ENCODE measurements at places on chromosomes 5 and 9. TPM values are rescaled to one million over a fixed set of nuclear protein-coding genes. Genes with fewer than 3 reads are reported as not detected.

Gene NRG2
- 0.38 TPM for total RNA-seq

Gene TRIM32
- total RNA-seq, result 7.6 TPM

Gene CDC20B
- 0.19 TPM for total RNA-seq

Gene INSL4
- total RNA-seq, result 0.05 TPM

Gene CDX1
- total RNA-seq, result 0.85 TPM

Gene ACTBL2
- not detected for total RNA-seq

Gene SLC25A2
- 0.09 TPM for total RNA-seq

GRCh38 chr5:168288349-168289245 lies 2.8 kb upstream of the WWC1 start:
- H3K4me1 ChIP-seq, result no peaks in the 10 kb centered on the region
- no peak for DNase-seq
- peak overlapping the region; percentile 37 for H3K27ac ChIP-seq
- no peaks in the 10 kb centered on the region for H3K36me3 ChIP-seq
- H3K4me3 ChIP-seq, result no peak overlapping the region

DNA sequence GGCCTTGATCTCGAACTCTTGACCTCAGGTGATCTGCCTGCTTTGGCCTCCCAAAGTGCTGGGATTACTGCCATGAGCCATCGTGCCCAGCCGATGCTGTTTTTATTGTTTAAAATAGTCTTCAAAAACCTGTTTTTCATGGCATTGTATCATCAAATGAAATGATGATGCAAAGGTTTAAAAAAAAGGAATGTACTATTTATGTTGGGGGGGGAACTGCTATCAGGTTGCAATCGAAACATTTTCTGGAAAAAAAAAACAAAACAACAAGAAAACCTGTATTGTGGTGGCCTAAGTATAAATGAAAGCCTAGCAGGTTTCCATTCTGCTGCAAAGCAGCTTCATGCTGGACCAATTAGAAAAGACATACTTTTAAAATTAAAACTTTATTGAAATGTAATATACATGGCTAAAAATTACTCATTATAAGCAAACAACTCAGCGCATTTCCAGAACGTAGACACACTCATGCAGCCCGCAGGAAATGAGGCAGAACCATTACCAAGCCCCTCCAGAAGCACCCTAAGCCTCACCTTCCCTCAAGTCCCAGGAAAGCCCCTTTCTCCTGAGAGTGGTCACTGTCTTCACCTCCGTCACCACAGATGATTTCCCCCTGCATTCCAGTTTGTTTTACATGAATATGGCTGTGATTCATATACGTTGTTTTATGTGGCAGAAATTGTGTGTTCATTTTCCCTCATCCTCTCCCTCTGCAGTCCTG lies 19.0 kb downstream of the GPR107 start:
- H3K4me1 ChIP-seq, result peaks cover 31% of the 10 kb centered on the region
- no peaks in the 10 kb centered on the region for H3K27me3 ChIP-seq
- DNase-seq, result no peak
- H3K36me3 ChIP-seq, result peaks cover 26% of the 10 kb centered on the region

DNA sequence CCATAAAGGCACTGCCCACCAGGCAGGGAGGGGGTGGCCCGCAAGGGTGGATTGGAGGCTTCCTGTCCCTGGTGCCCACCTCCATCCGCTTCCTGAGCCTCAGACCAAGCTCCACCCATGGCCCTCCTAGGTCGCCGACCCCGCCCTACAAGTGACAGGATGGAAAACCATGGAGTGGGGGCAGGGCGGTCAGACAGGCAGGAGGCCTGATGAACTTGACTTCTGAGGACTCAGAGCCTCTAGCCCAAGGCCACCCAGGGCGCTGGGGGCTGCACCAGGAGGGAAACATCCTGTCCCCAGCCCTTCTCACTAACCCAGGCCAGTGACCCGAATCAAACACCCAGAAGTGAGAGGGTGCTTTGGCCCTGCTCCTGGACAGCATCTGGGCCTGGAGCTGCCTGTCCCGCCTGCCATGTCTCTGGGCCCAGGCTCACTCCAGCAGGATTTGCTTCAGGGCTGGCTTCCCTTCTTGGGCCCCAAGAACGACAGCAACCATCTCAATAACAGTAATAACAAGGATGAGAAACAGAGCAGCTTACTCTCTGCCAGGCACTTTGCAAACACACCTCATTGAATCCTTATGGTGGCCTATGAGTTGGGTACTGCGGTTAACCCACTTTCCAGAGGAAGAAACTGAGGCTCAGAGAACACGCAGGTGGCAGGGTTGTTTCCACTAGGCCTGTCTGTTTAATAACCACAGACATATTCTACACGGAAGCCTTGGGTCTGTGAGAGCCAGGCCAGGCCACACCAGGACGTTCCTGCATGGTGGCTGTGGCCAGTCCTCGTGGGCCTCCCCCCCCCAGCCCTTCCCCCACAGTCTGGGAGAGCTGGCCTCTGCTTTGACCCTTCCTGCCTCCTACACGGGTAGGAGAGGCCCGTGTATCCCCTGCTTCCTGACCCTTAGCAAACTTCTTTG lies 4.4 kb upstream of the ST6GALNAC6 start:
- H3K36me3 ChIP-seq, result peaks cover 8% of the 10 kb centered on the region
- H3K4me3 ChIP-seq, result no peak overlapping the region
- H3K4me1 ChIP-seq, result peaks cover 54% of the 10 kb centered on the region
- peak overlapping the region; percentile 96 for H3K27ac ChIP-seq
- H3K27me3 ChIP-seq, result no peaks in the 10 kb centered on the region

GRCh38 chr9:90985631-90986030 lies 184.0 kb downstream of the SYK start:
- DNase-seq, result no peak
- H3K36me3 ChIP-seq, result no peaks in the 10 kb centered on the region
- peak overlapping the region; percentile 71 for H3K27ac ChIP-seq
- no peaks in the 10 kb centered on the region for H3K4me1 ChIP-seq

- H3K27ac ChIP-seq, result no peak overlapping the region
- no peak for DNase-seq
- H3K4me3 ChIP-seq, result no peak overlapping the region
These were observed 129.7 kb upstream of the FBN2 start for GRCh38 chr5:128667751-128668150.

DNA sequence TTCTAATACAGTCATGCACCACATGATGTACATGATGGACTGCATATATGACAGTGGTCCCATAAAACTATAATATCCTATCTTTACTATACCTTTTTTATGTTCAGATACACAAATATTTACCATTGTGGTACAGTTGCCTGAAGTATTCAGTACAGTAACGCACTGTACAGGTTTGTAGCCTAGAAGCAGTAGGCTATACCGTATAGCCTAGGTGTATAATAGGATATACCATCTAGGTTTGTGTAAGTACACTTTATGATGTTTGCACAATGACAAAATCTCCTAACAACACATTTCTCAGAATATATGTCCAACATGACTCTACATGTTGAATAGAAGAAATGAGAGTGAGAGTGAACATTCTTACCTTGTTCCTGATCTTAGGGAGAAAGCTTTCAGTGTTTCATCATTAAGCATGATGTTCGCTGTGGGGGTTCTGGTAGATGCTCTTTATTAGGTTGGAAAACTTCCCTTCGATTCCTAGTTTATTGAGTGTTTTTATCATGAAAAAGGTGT lies 31.8 kb downstream of the AMBP start:
- H3K27me3 ChIP-seq, result no peaks in the 10 kb centered on the region
- no peak for DNase-seq
- H3K4me1 ChIP-seq, result no peaks in the 10 kb centered on the region
- peaks cover 9% of the 10 kb centered on the region for H3K36me3 ChIP-seq
- H3K27ac ChIP-seq, result no peak overlapping the region

- no peak for DNase-seq
- no peaks in the 10 kb centered on the region for H3K36me3 ChIP-seq
- H3K4me1 ChIP-seq, result no peaks in the 10 kb centered on the region
- H3K27ac ChIP-seq, result no peak overlapping the region
- H3K27me3 ChIP-seq, result no peaks in the 10 kb centered on the region
These were observed 36.3 kb upstream of the CDKN2AIPNL start for GRCh38 chr5:134447815-134448520.

GRCh38 chr9:93610206-93610605 lies 33.8 kb downstream of the PHF2 start:
- H3K4me3 ChIP-seq, result no peak overlapping the region
- H3K27ac ChIP-seq, result no peak overlapping the region
- H3K4me1 ChIP-seq, result no peaks in the 10 kb centered on the region
- H3K27me3 ChIP-seq, result no peaks in the 10 kb centered on the region
- H3K36me3 ChIP-seq, result peaks cover 3% of the 10 kb centered on the region
- no peak for DNase-seq

- H3K4me3 ChIP-seq, result no peak overlapping the region
- no peak overlapping the region for H3K27ac ChIP-seq
- DNase-seq, result no peak
- H3K36me3 ChIP-seq, result no peaks in the 10 kb centered on the region
- H3K27me3 ChIP-seq, result no peaks in the 10 kb centered on the region
These were observed 24.1 kb downstream of the SLC1A3 start for GRCh38 chr5:36630201-36631145.

DNA sequence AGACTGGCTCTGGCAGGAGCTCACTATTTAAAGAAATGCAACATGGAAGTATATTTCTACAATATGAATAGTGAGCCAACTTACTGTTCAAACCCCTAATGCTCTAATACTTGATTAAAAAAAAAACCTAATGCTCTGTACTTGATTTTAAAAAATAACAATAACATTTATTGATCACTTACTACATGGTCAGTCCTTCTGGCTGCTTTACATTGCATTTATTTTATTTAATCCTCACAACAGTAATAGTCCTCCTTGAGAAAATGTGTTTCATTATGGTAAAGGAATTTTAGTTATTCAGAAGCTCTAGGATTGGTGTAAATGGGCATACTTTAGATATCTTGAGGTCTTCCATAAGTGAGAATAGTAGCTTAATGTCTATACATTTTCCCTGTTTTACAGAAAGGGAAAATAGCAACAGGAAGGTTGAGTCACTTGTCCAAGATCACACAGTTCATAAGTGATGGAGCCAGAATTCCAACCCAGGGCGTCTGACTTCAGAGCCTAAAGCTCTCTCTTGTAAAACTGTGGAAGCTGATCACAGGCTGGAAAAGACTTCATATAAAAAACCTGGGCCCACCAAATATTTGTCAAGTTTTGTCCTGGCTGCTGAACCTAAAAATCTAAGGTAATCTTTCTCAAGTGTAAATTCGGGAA lies 1.0 kb downstream of the STARD4 start:
- no peak for DNase-seq
- no peaks in the 10 kb centered on the region for H3K27me3 ChIP-seq
- no peaks in the 10 kb centered on the region for H3K36me3 ChIP-seq
- H3K4me3 ChIP-seq, result peak overlapping the region; percentile 54

DNA sequence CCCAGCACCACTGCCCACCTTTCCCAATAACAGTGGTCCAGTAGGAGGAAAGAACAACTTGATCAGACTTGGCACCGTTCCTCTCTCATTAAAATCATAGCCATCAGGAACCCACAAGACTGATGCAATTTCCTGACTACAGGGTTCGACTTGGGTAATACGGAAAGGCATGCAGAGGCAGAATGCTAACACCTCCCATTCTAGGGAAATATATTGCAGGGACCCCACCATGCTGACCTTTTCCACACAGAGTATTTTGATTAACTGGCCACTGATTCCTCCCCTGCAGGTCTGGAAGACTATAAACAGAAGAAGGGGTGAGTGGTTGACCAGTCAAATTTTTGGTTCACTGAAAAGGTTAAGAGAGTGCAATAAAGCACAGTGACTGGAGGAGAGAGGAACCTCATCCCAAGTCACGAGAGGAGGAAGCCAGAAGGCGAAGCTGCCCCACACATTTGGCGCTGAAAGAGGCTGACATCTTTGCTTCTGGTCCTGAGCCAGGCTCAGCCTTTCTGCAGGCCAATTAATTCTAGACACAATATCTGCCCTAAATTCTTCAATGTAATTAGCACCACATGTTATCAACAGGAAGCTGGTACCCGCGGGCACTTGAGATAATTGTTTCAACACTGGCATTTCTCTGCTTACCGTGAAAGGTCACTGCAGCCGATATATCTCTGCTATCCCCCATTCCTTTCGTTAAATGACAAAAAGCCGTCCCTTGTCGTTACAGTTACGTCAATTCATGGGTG lies 64.7 kb upstream of the SPOCK1 start:
- H3K27ac ChIP-seq, result no peak overlapping the region
- H3K4me1 ChIP-seq, result peaks cover 2% of the 10 kb centered on the region
- no peak overlapping the region for H3K4me3 ChIP-seq
- H3K27me3 ChIP-seq, result no peaks in the 10 kb centered on the region
- H3K36me3 ChIP-seq, result no peaks in the 10 kb centered on the region

- no peaks in the 10 kb centered on the region for H3K4me1 ChIP-seq
- H3K27me3 ChIP-seq, result no peaks in the 10 kb centered on the region
- no peaks in the 10 kb centered on the region for H3K36me3 ChIP-seq
- DNase-seq, result no peak
- no peak overlapping the region for H3K4me3 ChIP-seq
- no peak overlapping the region for H3K27ac ChIP-seq
These were observed 329.6 kb upstream of the ARRDC3 start for GRCh38 chr5:91712718-91713117.

GRCh38 chr9:131608493-131609037 lies 63.2 kb downstream of the PRRT1B start:
- DNase-seq, result no peak
- no peaks in the 10 kb centered on the region for H3K4me1 ChIP-seq
- peak overlapping the region; percentile 71 for H3K27ac ChIP-seq
- H3K27me3 ChIP-seq, result no peaks in the 10 kb centered on the region
- no peak overlapping the region for H3K4me3 ChIP-seq

GRCh38 chr5:9742848-9743247 lies 112.7 kb upstream of the TAS2R1 start:
- H3K27me3 ChIP-seq, result no peaks in the 10 kb centered on the region
- H3K4me3 ChIP-seq, result no peak overlapping the region
- H3K36me3 ChIP-seq, result no peaks in the 10 kb centered on the region
- H3K27ac ChIP-seq, result no peak overlapping the region

DNA sequence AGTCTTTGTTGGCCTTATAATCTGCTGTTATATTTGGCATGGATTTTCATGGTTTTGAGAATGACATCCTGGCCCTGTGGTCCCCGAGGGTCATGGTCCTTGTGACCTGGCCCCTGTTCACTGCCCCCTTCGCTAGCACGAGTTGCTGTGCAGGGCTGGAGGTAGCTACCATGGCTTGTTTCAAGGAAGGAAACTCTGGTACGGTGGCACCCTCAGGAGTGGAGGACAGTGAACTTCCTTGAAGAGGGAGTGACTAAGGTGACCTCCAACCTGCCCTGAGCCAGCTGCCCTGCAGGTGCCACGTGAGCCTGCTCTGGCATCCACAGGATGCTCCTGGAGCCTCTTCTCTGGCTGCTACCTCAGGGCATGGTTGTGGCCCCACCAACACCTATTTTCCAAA lies 62.1 kb downstream of the MTAP start:
- no peaks in the 10 kb centered on the region for H3K4me1 ChIP-seq
- H3K36me3 ChIP-seq, result peaks cover 42% of the 10 kb centered on the region
- no peaks in the 10 kb centered on the region for H3K27me3 ChIP-seq
- H3K4me3 ChIP-seq, result no peak overlapping the region

- H3K27ac ChIP-seq, result no peak overlapping the region
- no peak overlapping the region for H3K4me3 ChIP-seq
- no peak for DNase-seq
- H3K36me3 ChIP-seq, result no peaks in the 10 kb centered on the region
- no peaks in the 10 kb centered on the region for H3K4me1 ChIP-seq
These were observed 341.8 kb downstream of the ASTN2 start for GRCh38 chr9:117073071-117073470.
